ENCODE measurements at places on chromosomes 2 and 18.

GRCh38 chr2:145680276-145680675 lies 1160.4 kb upstream of the ZEB2 start:
- no peak for DNase-seq

- DNase-seq = peak; percentile 75
These were observed 324.0 kb upstream of the UBE2E3 start for GRCh38 chr2:180656455-180656847.

DNA sequence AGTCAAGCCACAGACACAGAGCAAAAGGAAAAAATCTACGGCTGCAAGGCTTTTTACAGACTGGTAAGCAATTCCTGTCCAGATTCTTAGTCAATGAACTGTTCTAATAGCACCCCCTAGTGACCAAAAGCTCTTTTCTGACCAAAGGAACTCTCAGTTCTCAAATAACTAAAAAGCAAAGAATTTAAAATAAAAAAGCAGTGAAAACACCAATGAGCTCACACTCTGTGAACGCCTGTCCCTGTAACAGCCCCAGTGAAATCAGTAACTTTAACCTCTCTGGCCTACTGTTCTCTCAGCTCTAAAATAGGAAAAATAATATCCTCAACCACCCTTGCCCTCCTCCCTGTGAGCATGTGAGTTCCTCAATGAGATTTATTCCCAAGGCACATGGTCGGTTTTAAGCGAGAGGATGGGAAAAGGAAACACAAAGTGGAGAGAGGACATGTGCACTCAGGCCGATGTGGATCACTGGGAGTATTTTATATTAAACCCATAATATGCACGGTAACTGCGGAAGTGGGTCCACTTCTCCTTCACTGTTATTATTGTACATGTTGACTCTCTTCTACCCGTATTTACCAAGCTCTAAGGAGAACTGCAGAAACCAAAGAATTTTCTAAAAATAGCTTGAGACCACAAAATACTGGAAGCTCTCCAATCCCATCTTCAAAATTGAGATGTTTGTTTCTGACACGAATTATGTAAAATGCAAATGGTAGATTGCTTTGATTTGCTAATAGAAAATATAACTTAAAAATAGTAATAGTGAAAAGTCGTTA lies 128.5 kb downstream of the STK39 start:
- peak; percentile 69 for DNase-seq

GRCh38 chr18:13703899-13704298 lies 22.5 kb downstream of the FAM210A start:
- peak; percentile 20 for DNase-seq

GRCh38 chr18:76102156-76102555 lies 392.9 kb downstream of the ZNF516 start:
- DNase-seq = no peak
